Stromal cell of bone marrow (primary cell): ENCODE measurements at places on chromosomes 5 and 9.

GRCh38 chr5:110045158-110045557 is 355.4 kb downstream of the MAN2A1 start:
- no peak for DNase-seq

- DNase-seq = no peak
Observed at GRCh38 chr5:56037531-56038010, 42.8 kb upstream of the IL6ST start.

GRCh38 chr5:106796081-106796480 is 874.7 kb downstream of the EFNA5 start:
- DNase-seq = no peak

DNA sequence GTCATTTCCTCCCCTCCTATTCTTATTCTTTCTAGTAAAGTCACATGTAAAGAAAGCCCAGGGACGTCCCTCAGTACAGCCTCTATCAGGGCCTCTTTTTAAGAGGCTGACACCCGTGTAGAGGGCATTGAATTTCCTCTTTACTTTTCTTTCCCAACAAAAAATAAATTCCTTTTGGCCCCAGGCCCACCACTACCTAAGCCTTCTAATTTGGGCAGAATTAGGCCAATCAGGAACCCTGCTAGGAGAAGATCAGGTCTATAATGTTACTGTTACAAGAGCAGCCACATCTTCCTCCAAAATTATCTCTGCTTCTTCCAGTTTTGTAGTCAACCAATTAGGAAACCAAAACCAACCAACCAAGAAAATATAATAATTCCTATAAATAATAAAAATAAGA is 189.6 kb upstream of the NREP start:
- no peak for DNase-seq

DNA sequence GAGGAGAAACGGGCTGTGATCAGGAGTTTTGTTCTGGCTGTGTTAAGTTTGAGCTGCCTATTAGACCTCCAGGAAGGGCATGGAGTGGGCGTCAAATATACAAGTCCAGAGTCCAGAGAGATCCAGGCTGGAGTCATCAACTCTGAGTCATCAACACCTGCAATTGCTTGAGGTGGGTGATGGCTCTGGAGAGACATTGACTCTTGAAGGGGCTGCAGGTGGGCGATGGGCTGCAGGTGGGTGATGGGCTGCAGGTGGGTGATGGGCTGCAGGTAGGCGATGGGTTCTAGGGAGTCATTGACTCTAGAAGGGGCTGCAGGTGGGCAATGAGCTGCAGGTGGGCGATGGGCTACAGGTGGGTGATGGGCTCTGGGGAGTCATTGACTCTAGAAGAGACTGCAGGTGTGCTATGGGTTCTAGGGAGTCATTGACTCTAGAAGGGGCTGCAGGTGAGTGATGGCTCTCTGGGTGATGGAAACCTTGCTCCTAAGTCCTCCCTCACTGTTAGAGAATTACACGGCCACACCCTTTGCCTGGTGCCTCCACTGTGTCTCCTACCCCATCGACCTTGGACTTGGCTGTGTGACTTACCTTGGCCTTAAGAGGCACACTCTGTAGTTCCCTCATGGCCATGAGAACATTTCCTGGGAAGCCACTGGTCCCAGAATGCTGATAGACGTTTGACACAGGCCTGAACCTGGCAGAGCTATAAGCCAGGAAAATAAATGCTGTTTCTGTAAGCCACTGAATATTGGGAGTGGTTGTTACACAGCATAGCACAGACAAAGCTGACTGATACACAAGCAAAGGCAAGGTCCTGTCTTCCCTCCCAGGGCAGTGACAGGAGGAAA is 10.4 kb upstream of the FIBCD1 start:
- DNase-seq = no peak

DNA sequence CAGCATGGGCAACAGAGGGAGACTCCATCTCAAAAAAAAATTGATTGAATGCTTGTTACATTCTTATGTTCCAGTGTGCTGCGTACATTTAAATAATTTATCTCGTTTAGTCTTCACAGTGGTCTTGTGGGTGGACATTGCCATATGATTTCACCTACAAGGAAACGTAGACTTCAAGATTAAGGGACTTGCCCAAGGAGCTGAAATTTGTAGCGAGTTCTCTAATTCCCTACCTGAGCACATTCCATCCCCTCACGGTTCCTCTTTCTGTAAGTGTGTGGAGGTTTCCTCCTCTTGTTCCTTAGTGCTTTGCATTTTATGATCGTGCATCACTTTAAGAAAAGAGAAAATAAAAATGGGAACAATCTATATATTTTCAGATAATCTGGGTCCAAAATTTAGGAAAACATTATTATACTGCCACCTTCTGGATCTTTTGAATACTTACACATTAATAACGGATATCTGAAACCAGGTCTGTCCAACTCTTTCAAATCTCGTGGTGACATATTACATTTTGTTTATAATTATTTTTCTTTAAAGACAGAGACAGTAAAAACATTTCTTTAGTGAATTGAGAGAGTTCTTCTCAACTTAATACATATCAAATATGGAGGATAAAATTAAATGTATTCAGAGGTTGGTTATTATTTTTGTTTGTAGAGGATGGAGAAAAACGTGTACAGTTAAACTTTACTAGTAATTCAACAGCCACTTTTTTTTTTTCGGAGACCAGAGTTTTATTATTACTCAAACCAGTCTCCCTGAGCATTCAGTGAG is 29.9 kb upstream of the C7 start:
- DNase-seq = no peak

DNA sequence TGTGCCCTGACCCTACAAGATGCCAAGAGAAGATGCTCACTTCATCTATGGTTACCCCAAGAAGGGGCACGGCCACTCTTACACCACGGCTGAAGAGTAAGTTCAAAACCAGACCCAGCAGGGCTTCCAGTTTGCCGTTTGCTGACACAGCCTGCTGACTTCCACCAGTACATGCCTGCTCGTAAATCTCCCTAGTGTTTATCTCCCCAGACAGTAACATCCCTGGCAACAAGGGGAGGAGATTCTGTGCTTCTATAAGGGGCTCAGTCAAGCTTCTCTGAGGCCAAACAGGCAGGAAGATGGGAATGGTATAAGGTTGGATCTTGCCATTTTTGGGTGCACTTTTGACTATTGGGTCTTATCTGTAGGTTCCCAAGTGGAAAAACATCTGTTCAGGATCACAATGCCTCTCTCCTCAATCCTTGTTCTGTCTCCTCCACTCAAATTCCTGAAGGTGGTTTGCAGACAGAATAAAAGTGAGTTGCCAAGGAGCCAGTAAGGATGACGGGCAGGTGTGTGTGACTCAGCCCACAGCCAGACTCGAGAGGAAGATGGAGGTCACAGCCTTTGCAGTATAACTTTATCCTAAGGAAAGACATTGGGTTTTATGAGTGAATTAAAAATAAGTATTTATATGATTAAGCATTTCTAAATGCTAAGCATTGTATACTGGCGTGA is 1.9 kb downstream of the MLANA start:
- no peak for DNase-seq

DNA sequence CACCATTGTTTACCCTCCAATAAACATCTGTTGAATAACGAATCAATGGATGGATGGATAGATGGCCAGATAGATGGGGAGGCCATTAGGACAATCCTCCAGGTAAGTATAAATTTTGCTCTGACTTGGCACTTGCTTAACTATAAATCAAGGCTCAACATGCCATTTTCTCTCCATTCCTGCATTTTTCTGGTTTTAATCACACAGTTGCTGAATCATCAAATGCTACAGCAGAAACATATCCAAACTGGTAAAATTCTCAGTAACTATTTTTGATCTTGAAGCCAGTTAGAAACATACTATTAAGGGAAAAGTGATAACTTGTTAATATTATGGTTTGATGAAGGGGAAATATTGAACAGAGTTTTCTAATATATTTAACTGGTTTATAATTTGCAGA is 71.5 kb upstream of the MTAP start:
- DNase-seq = no peak

DNA sequence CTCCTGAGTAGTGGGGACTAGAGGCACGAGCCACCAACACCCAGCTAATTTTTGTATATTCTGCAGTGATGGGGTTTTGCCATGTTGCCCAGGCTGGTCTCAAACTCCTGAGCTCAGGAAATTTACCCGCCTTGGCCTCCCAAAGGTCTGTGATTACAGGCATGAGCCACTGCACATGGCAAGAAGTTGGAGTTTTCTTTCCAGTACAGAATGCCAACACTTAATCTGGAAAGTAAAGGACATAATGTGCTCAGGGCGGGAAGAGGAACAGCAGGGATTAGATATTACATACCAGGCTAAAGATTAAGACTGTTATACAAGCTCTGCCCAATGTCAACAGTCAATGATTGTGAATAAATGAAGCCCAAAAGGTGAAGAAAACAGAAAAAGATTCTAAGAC is 47.2 kb upstream of the AGXT2 start:
- DNase-seq = no peak
